Hematopoietic multipotent progenitor cell treated with erythropoietin and hydrocortisone succinate and interleukin-3 and kit ligand, for 4 days (in vitro differentiated cells): ENCODE measurements at places on chromosomes 7 and 10.

DNA sequence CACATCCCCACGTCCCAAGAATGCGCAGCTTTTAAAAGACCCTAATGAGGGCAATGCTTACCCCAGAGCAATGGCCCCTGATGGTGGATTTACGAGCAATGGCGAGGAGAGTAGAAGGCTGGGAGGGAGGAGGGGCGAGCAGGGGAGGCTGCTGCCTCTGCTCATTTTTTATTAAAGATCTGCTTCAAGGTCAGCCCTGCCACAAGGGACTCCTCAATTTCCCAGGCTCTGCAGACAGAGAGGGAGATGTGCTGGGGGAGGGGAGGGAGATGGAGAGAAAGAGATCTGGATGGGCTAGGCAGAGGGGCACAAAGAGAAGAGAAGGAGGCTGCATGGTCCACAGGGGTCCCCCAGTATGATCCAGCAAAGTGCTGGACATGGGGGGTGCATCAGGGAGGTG, 7.8 kb upstream of the SRRM3 start:
- no peak for DNase-seq

GRCh38 chr10:58661336-58661735, 148.7 kb downstream of the BICC1 start:
- DNase-seq, result no peak

GRCh38 chr10:112801004-112801403, 149.0 kb upstream of the TCF7L2 start:
- peak; percentile 6 for DNase-seq

- no peak for DNase-seq
Measured at GRCh38 chr7:25356534-25357151, 128.4 kb upstream of the NPVF start.

GRCh38 chr10:109823196-109823595, 100.1 kb downstream of the XPNPEP1 start:
- no peak for DNase-seq

GRCh38 chr10:118543714-118544400, 51.6 kb downstream of the PRLHR start:
- peak; percentile 64 for DNase-seq
